Endodermal cell (in vitro differentiated cells): ENCODE measurements at places on chromosomes 2 and 18. TPM values are rescaled to one million over a fixed set of nuclear protein-coding genes. Genes with fewer than 3 reads are reported as not detected.

GRCh38 chr18:23183411-23184150, 48.3 kb downstream of the CABLES1 start:
- no peaks in the 10 kb centered on the region for H3K36me3 ChIP-seq
- H3K27ac ChIP-seq, result no peak overlapping the region
- peaks cover 3% of the 10 kb centered on the region for H3K4me1 ChIP-seq
- DNase-seq, result peak; percentile 38
- H3K27me3 ChIP-seq, result no peaks in the 10 kb centered on the region

GRCh38 chr2:106953236-106953635, 67.3 kb upstream of the ST6GAL2 start:
- no peak overlapping the region for H3K27ac ChIP-seq
- no peaks in the 10 kb centered on the region for H3K4me1 ChIP-seq
- no peak overlapping the region for H3K4me3 ChIP-seq
- H3K27me3 ChIP-seq, result no peaks in the 10 kb centered on the region
- no peaks in the 10 kb centered on the region for H3K36me3 ChIP-seq
- DNase-seq, result no peak

- peaks cover 3% of the 10 kb centered on the region for H3K27me3 ChIP-seq
- no peak for DNase-seq
- no peaks in the 10 kb centered on the region for H3K36me3 ChIP-seq
- H3K27ac ChIP-seq, result no peak overlapping the region
- no peaks in the 10 kb centered on the region for H3K4me1 ChIP-seq
Observed at GRCh38 chr2:88639865-88640264, 12.6 kb upstream of the EIF2AK3 start.

Gene SLC4A3
- total RNA-seq, result 18.7 and 20.2 TPM in 2 replicates

Gene OXER1
- 2.5 to 6.6 TPM (median 6.5 TPM) in 3 replicates for total RNA-seq

Gene SPRED2
- total RNA-seq, result 66.7 to 73.0 TPM (median 70.1 TPM) in 3 replicates

Gene CIDEA
- total RNA-seq, result not detected in 3 replicates
